ENCODE measurements at places on chromosomes 5 and 9. TPM values are rescaled to one million over a fixed set of nuclear protein-coding genes. Genes with fewer than 3 reads are reported as not detected.

SEMA5A gene
- 38.9 TPM for total RNA-seq

CCDC171 gene
- 3.0 TPM for total RNA-seq

PDCD1LG2 gene
- 6.3 TPM for total RNA-seq

TRIM36 gene
- total RNA-seq = 3.7 TPM

FGF1 gene
- 1.8 TPM for total RNA-seq

TMEM252 gene
- not detected for total RNA-seq

CCNB1 gene
- 3.6 TPM for total RNA-seq

FAM193B gene
- total RNA-seq = 76.3 TPM

HMMR gene
- total RNA-seq = 1.6 TPM

PCDHGB7 gene
- 15.4 TPM for total RNA-seq

GABRP gene
- total RNA-seq = not detected

SLC4A9 gene
- 0.23 TPM for total RNA-seq

RPP25L gene
- 16.7 TPM for total RNA-seq

Data from upper lobe of right lung (tissue), 1 donor.